Right ventricle myocardium superior (tissue), 1 donor: ENCODE measurements at places on chromosomes 7 and 10.

DNA sequence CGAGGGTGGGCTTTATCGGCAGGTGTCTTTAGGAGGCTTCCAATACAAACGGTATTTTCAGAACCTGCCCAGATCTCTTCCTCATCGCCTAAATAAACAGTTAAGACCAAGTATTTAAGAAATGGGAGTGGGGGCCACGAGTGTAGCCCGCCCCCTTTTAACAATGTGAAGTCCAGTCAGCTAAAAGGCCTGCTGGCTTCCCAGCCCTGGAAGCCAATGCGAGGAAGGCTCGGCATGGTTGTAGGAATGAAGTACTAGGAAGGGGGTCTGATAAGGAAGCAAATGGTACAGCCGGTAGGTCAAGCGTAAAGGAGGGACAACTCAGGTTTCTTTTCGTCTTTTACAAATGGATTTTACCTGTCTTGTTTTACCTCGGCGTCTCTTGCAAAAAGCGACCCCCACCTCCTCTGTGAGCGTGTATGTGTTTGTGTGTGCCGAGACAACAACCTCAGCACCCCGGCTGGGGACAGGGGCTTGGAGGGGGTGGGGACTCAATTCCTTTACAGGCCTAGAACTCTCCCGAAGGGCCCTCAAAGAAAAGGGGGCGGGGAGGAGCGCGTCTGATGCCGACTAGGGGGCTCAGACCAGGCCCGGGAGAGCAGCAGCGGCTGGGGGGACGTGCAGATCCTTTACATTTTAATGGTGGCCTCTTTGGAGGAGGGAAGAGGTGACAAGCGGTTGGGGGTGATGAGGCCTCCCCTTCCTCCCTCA, 147.6 kb downstream of the GPR85 start:
- peak; percentile 64 for DNase-seq

- DNase-seq, result no peak
Observed at GRCh38 chr7:47226696-47227095, 355.2 kb downstream of the TNS3 start.

- DNase-seq, result no peak
Observed at GRCh38 chr7:24751484-24751883, 5.8 kb downstream of the GSDME start.

- no peak for DNase-seq
Observed at GRCh38 chr10:6198171-6198570, 4.6 kb upstream of the PFKFB3 start.

DNA sequence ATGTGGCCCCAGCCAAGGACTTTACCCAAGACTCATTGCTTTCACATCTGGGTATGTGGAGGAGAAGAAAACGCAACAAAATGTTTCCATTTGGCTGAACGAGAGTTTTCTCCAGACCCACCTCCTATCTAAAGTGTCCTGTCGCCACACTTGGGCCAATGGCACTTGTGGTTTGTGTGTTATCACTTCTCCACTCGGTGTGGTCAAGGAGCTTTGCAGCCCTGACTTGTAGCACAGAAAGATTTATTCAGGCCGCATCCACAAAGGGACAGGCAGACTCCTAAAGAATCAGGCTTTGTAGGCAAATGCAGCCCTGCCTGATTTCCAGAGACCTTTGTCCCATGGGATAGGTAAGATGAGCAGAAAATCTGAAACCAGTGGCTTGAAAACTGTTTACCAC, 12.8 kb upstream of the LRRC4 start:
- DNase-seq, result no peak

DNA sequence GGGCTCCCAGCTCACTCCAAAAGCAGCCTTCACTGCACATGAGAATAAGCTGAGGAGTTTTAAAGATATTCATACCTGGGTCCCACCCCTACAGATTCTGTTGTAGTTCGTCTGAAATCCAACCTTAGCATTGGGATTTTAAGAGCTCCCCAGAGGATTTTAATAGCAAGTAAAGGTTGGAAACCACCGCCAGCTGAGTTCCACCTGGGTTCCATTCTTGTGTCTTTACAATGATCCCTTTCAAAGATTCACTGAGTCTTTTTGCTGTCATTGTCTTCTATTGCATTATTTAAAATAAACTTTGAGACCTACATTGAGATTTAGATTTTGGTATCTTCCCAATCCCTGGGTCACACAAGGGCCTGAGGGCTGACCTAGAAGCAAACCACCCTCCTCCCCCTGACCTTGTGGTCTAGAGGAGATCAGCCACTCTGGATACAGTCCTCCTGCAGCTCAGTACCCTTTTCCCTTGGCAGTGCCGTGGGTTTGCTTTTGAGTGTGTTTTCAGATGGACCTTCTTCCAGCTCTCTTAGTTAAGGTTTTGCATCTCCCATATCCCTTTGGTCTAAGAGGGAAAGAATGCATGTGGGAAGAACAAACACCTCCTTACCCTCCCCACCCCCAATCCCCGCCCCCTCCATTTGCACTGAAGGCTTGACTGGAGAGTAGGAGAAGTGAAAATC, 22.6 kb upstream of the SIRT1 start:
- DNase-seq, result no peak

DNA sequence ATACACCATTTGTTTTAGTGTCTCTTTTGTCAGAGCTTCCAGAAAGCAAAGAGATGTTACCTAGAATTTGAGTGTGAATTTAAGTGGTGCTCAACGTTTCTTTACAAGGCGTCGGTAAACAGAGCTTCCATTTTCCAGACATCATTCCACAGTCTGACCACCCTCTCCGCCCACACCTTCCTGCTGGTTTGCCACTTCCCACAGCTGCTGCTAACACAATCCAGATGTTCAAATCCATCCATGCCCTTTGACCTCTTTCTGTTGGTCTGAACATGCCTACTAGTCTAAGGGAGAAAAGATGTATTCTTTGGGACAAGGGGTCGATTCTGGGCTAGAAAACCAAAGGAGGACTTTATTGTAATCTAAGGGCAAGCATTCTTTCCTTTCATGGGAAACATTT, 86.1 kb downstream of the FAM107B start:
- no peak for DNase-seq

DNA sequence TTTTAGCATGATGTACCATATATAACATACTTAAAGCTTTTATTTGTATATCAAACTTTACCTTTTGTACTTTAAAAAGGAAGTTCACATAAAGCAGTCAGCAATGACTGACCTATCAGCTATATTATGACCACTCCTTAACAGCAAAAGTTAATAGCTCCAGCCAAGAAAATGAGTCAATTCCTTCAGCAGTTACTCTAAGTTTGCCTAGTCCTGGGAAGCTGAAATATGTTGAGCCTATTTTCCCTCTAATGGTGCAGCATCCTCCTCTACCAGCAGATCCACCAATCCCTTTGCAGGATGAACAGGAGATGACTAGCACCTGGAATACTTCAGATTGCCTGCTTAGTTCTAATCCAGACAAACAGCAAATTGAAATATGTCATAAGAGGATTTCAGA, 64.2 kb downstream of the CUL2 start:
- no peak for DNase-seq

DNA sequence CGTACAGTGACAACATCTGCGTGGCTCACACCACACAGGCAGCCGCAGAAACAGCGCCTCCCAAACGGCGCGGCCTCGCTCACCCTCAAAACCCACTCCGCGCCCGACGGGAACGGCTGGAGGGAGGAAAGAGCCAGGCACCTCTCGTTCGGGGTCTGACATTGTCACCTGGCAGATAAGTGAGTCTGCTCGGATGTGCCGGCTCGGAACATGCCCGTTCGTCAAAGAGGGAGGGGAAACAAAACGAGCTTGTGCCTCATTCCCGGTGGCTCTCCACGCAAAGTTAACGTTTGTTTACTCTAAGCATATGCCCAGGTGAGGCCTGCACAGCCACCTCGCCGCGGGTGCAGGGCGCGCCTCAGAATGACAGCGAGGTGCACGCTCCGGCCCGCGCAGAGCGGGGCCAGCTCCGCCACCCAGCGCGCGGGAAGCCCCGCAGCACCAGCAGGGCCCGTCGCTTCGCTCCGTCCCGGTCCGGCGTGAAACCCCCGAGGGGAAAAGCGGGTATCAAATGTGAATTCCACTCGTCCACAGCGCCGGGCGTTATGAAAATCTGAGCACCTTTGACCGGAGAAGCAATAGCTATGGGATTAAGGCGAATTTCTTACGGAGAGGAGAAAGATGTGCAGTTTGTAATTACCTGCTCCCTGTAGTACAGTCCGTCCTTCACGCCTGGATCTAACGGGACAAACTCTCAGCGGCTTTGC, 13.1 kb downstream of the CNPY1 start:
- no peak for DNase-seq

- no peak for DNase-seq
Observed at GRCh38 chr10:31062856-31063255, 31.2 kb upstream of the ZNF438 start.

DNA sequence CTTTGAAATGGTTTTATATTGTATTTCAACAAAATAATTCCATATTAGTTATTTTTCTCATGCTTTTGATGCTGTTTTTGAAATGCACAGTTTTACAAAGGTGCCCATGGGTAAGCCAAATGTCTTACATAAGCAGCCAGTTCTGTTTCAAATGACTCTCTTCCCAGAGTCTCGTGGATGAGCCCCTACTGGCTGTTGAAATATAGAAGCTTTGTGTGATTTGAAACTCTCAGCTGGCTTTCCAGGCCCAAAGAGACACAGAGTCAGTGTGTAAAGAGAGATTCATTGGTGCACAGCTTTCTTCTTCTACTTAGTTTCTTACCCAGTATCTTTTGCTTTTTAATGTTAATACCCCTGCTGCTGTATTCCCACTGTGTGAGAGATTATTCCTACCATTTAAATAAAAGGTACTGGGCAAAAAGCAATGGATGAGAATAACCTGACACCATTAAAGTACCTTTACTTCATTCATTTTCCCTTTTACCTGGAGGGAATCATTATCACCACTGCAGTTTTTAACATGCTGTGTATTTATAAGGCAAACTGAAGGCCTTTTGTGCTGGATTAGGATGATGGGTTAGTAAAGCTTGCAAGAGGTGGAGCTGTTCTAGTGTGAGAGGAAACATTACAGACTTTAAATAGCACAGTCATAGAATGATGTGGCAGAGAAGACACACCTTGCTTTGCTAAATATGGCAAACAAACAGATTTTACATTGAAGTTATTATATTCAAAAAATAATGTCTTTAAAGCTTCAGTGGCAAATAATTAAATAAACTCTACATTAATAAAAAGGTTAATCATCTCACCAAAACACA, 415.1 kb downstream of the THSD7A start:
- no peak for DNase-seq

- DNase-seq, result no peak
Observed at GRCh38 chr10:58578366-58578765, 65.7 kb downstream of the BICC1 start.
